ENCODE measurements at places on chromosomes 3 and 15.

- DNase-seq: no peak
Measured at GRCh38 chr3:86961297-86961696, 29.7 kb downstream of the VGLL3 start.

- no peak for DNase-seq
Measured at GRCh38 chr3:22704571-22705354, 498.4 kb upstream of the UBE2E2 start.

GRCh38 chr3:133531981-133532380, 41.5 kb upstream of the CDV3 start:
- DNase-seq: no peak

DNA sequence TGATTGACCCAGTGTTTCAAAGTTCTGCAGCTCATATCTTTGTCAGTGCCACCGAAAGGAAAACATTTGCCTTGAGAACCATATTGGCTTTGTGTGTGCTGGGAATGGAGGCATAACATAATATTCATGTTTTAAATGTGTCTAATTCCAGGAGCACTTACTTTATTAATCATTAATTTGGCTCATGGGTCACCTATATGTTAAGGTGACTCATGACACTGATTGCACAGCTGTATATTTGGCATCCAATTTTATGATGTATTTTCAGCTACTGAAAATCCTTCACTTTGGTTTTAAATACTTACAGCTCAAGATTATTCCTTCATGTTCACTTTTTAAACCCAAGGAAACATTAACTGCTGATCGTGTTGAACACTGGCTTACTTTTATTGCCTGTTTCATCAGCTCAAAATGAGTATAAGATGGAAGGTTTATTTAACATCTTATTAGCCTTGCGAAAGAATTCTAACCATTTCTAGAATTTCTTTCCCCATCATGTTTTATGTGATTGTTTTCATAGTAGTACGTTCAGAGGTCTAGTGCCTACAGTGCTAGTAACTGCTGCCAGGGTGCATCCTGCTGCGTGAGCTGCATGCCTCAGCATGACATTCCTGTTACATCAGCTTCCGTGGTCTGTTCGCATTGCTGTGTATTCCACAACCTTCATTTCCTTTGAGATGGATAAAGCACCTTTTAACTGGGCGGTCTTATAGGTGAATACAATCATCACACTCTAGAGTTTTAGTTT, 63.7 kb downstream of the LRCH3 start:
- no peak for DNase-seq

DNA sequence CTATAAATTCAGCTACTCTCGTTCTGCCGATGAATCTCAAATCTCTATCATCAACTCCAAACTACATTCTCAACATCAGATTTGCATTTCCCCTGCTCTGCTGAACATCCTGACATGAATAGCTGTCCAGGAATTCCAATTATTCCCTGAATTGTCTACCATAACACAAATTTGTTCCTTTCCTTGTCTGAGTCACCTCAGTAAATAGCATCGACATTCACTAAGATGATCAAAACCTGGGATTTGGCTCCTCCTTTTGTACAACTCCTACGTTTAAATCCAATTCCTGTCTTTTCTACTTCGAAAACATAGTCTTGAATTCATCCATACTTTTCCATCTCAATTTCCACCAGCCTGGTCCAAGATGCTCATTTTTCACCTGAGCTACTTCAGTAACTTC, 107.0 kb downstream of the GREM1 start:
- no peak for DNase-seq

DNA sequence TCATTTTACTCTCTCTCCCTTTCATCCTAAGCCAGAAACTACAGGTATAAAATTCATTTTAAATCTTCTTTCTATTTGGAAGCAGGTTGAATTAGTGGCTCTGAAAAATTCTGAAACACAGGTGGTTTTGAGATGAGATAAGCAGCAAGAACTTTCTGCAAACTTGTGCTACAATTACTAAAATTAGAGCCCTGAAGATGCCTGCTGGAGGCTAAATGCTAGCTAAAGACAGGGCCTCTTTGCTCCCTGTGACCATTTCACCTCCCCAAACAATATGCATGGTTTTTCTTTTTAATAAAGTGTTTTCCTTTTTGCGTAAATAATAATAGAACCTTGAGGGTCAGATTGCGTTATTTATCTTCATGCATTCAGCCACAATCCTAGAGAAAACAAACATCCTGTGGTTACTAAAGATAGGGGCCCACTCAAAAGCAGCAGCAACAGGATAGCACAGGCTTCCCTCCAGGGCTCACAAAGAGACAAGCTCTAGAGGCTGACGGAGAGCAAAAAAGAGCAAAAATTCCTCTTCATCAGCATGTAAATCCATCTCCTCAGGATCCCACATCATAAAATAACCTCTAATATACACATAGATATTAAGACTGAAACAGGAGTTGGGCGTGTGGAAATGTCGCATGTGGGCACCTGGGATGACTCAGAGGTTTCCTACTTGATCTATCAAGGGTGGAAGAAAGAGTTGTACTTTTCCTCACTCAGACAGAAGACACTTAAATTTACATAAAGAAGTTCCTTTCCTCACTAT, 26.5 kb upstream of the CP start:
- no peak for DNase-seq

DNA sequence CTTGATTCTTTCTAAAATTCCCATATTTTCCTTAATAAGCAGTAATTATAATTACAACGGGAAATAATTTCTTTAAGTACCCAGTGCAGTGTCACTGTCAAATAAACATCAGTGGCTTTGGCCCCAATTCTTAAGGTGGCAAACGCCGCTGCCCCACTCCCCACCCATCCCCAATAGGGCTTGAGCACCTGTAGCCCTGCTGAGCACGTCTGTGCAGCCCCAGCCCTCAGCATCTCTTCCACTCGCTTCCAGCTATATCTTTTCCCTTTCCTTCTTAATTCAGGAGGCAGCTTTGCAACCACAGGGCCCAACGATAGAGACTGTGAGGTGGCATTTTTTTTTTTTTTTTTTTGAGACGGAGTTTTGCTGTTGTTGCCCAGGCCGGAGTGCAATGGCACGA, 9.0 kb downstream of the PPM1M start:
- no peak for DNase-seq
